ENCODE measurements at places on chromosomes 3 and 15. TPM values are rescaled to one million over a fixed set of nuclear protein-coding genes. Genes with fewer than 3 reads are reported as not detected.

DNA sequence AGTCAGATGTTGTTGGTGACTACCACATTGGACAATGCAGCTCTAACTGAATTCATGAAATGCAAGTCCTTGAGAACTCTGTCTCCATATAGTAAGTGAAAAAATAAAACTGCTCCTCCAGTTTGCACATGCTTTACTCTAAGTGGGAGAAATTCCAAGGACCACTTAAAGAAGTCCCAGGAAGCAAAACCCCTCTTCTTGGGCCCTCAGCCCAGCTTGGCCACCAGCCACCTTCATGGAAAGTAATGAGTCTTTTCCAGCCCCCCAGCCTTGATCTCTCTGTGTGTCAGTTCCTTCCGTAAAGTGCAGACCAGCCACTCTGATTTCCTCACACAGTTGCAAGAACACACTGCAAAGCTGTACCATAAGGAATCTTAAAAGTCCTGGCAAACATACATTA, 34.5 kb downstream of the DAPK2 start:
- H3K27me3 ChIP-seq: no peaks in the 10 kb centered on the region
- no peaks in the 10 kb centered on the region for H3K36me3 ChIP-seq
- peaks cover 18% of the 10 kb centered on the region for H3K4me1 ChIP-seq
- no peak overlapping the region for H3K27ac ChIP-seq
- no peak overlapping the region for H3K4me3 ChIP-seq

- no peak for DNase-seq
- H3K4me3 ChIP-seq: no peak overlapping the region
- no peaks in the 10 kb centered on the region for H3K36me3 ChIP-seq
- H3K4me1 ChIP-seq: no peaks in the 10 kb centered on the region
- no peak overlapping the region for H3K27ac ChIP-seq
These were observed 10.2 kb upstream of the DLG1 start for GRCh38 chr3:197308591-197308990.

DNA sequence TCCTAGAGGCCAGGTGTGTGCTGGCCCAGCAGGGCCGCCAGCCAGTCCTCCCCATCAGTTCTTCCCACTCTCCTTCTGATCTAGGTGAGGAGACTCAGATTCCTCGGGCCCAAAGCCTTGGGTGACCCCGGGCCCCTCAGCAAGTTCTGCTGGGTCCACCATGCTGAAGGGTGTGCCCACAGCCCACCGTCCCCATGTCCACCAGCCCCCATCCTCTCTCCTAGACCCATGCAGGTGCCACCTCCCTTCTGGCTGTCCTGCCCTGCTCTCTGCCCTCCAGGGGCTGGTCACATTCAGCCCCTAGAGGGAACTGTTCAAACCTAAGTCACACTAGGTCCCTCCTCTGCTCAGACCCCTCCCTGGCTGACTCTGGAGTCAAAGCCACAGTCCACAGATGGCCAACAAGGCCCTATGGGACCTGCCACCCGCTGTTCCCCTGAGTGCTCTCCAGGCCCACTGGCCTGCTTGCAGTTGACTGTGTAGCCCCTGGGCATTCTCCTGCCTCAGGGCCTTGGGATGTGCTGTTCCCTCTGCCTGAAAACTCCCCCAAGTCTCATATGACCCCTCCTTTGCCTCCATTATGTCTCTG, 878 bp upstream of the TLR9 start:
- no peaks in the 10 kb centered on the region for H3K4me1 ChIP-seq
- no peak for DNase-seq
- H3K36me3 ChIP-seq: peaks cover 35% of the 10 kb centered on the region
- no peak overlapping the region for H3K27ac ChIP-seq
- H3K27me3 ChIP-seq: no peaks in the 10 kb centered on the region

Gene CHRD
- 21.7 TPM for total RNA-seq

DNA sequence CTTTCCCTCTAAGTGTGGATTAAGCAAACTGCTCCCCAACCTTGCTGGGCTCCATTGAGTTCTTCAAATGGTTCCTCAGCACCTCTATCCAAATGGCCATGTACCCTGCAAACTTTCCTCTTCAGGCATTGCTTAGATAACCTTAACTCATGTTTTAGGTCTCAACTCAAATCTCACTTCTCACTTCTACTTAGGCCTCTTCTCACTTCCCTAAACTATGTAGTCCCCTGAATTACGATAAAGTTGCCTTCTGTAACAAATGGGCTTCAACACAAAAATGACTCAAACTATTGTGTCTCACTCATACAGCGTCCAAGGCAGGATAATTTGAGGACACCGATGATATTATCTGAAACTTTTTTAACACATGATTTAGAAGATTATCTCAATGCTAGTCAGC, 62.4 kb upstream of the STAC start:
- H3K27ac ChIP-seq: no peak overlapping the region
- no peak for DNase-seq
- H3K36me3 ChIP-seq: no peaks in the 10 kb centered on the region
- peaks cover 6% of the 10 kb centered on the region for H3K4me1 ChIP-seq
- no peaks in the 10 kb centered on the region for H3K27me3 ChIP-seq

DNA sequence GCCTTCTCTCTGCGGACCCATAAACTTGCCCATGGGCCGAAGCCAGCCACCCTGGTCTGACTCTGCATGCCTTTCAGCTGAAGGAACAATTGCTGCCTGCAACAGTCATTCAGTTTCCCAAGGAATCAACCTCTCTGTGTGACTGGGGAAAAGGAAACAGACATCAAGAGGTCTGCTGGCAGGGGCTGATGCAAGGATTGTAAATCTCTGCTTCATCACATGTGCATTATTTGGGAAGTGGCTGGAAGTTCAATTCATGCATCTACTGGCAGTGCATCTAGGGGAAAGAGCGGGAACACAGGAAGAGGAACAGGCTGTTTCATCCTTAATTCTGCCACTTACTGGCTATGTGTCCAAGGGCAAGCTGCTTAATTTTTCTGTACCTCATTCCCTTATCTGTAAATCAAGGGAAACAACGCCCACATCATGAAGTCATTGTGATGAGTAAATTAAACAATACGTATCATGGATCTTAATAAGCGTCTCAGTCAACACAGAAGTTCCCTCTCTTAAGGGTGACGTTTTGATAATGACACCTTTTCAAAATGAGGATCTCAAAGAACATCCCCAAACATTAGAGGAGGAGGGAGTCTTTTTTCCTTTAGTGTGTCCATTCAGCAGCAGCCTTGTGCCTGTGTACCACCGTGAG, 17.4 kb upstream of the ADPGK start:
- no peak overlapping the region for H3K4me3 ChIP-seq
- H3K36me3 ChIP-seq: no peaks in the 10 kb centered on the region
- peaks cover 2% of the 10 kb centered on the region for H3K27me3 ChIP-seq
- H3K27ac ChIP-seq: no peak overlapping the region
- DNase-seq: no peak
- H3K4me1 ChIP-seq: peaks cover 5% of the 10 kb centered on the region

DNA sequence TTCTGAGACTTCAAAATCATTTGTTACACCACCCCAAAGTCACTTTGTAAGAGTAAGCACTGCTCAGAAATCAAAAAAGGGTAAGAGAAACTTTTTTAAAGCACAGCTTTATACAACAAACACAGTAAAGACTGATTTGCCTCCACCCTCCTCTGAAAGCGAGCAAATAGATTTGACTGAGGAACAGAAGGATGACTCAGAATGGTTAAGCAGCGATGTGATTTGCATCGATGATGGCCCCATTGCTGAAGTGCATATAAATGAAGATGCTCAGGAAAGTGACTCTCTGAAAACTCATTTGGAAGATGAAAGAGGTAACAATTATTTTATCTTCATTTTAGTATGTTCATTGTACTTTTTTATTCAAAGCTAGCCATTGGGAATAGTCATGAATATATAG, 32.6 kb downstream of the BLM start:
- H3K27ac ChIP-seq: no peak overlapping the region
- H3K4me3 ChIP-seq: no peak overlapping the region

GRCh38 chr3:151477591-151478334, 16.9 kb upstream of the IGSF10 start:
- no peaks in the 10 kb centered on the region for H3K4me1 ChIP-seq
- no peak overlapping the region for H3K4me3 ChIP-seq
- no peak overlapping the region for H3K27ac ChIP-seq
- H3K36me3 ChIP-seq: no peaks in the 10 kb centered on the region
- H3K27me3 ChIP-seq: no peaks in the 10 kb centered on the region

- no peaks in the 10 kb centered on the region for H3K4me1 ChIP-seq
- no peaks in the 10 kb centered on the region for H3K27me3 ChIP-seq
- no peak for DNase-seq
- no peaks in the 10 kb centered on the region for H3K36me3 ChIP-seq
- no peak overlapping the region for H3K27ac ChIP-seq
These were observed 5.4 kb upstream of the TBC1D21 start for GRCh38 chr15:73867956-73868355.

DNA sequence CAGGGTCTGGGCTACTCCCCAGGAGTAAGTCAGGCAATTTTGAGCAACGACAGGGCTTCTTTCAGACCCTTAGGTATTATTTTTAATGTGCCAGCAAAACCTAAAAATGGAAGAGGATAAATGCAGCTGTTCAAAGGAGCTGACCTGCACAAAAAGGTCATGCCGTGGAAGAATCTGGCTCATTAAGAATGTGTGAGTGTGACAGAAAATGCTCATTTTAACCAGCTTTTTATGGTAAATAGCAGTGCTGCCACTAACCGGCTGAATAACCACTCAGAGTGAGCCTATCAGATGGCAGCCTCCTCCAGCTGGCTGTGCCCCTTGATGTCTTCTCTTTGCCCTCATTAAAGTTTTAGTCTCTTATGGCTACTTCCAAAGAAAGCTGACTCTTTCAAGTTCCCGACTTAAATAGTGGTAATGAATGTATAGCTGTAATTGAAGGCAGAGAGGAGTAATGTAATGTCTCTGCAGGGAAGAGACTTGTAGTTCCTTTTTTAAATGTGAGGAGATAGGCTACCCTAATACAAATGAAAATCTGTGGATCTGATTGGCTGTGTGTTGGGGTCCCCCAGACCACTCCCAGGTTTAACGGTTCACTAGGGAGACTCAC, 9.5 kb upstream of the FSTL1 start:
- no peaks in the 10 kb centered on the region for H3K27me3 ChIP-seq
- H3K4me1 ChIP-seq: no peaks in the 10 kb centered on the region
- no peak overlapping the region for H3K4me3 ChIP-seq
- no peak overlapping the region for H3K27ac ChIP-seq
- no peaks in the 10 kb centered on the region for H3K36me3 ChIP-seq

DNA sequence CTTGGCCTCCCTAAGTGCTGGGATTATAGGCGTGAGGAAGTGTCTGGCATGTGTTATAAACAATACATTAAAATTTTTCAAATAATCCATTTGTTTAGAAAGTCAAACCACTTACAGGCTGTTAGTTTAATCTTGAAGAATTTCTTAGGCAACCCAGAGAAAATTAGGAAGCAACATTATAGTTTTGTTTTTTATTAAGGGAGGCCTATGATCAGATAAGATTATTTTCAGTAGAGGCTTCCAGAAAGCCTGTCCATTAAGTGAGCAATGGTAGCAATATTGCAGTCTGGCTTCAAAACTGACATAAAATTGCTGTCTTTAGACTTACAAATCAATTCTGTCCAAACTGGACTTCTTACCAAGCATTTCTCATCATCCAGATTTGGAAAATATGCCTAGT, 49.6 kb downstream of the CD47 start:
- DNase-seq: no peak
- H3K36me3 ChIP-seq: no peaks in the 10 kb centered on the region
- H3K27me3 ChIP-seq: no peaks in the 10 kb centered on the region
- H3K27ac ChIP-seq: no peak overlapping the region

GRCh38 chr15:89077750-89078149, 10.5 kb upstream of the ABHD2 start:
- no peak for DNase-seq
- H3K27me3 ChIP-seq: no peaks in the 10 kb centered on the region
- H3K36me3 ChIP-seq: no peaks in the 10 kb centered on the region

- no peaks in the 10 kb centered on the region for H3K36me3 ChIP-seq
- H3K27me3 ChIP-seq: no peaks in the 10 kb centered on the region
- H3K4me3 ChIP-seq: no peak overlapping the region
- H3K4me1 ChIP-seq: no peaks in the 10 kb centered on the region
These were observed 12.6 kb downstream of the CD86 start for GRCh38 chr3:122067588-122068240.

Gene ROBO1
- total RNA-seq: 5.8 TPM

- peaks cover 3% of the 10 kb centered on the region for H3K36me3 ChIP-seq
- H3K27ac ChIP-seq: no peak overlapping the region
- H3K4me3 ChIP-seq: no peak overlapping the region
These were observed 27.2 kb upstream of the CFAP44 start for GRCh38 chr3:113468539-113468938.

Gene CLDN18
- not detected for total RNA-seq

DNA sequence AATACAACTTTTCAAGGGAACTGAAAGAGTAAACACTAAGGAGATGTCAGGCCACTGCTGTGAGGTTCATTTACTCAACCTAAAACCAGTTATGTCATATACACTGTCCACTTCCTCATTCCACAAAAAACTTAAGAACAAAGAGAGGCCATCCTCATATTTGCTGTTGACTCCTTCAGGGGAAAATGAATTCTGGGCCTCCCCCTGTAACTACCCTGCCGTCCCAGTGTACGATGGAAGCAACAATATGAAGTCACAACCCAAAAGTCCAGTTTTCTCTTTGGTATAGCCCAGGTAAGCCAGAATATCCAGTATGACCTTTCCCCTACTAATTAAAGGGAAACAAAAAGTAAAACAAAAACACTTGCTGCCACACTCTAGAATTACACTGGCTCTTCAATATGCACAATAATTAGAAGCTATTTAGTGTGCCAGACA, 16.2 kb downstream of the CEP152 start:
- no peaks in the 10 kb centered on the region for H3K36me3 ChIP-seq
- DNase-seq: no peak
- H3K4me1 ChIP-seq: no peaks in the 10 kb centered on the region
- peak overlapping the region; percentile 62 for H3K27ac ChIP-seq
- no peak overlapping the region for H3K4me3 ChIP-seq

GRCh38 chr15:75112278-75112847, 89.0 kb downstream of the PPCDC start:
- no peaks in the 10 kb centered on the region for H3K36me3 ChIP-seq
- no peaks in the 10 kb centered on the region for H3K27me3 ChIP-seq
- DNase-seq: no peak
- H3K4me1 ChIP-seq: no peaks in the 10 kb centered on the region

Gene CLSTN2
- 0.09 TPM for total RNA-seq

- peak; percentile 25 for DNase-seq
- no peaks in the 10 kb centered on the region for H3K27me3 ChIP-seq
- no peak overlapping the region for H3K4me3 ChIP-seq
- no peaks in the 10 kb centered on the region for H3K36me3 ChIP-seq
- peaks cover 21% of the 10 kb centered on the region for H3K4me1 ChIP-seq
- no peak overlapping the region for H3K27ac ChIP-seq
These were observed 93.0 kb downstream of the CPN2 start for GRCh38 chr3:194257916-194258668.

GRCh38 chr15:70933411-70933810, 40.8 kb downstream of the LRRC49 start:
- H3K27me3 ChIP-seq: no peaks in the 10 kb centered on the region
- H3K27ac ChIP-seq: no peak overlapping the region
- no peaks in the 10 kb centered on the region for H3K4me1 ChIP-seq
- no peak overlapping the region for H3K4me3 ChIP-seq
- DNase-seq: no peak
- H3K36me3 ChIP-seq: no peaks in the 10 kb centered on the region

Gene TRH
- not detected for total RNA-seq

Gene CD200R1L
- total RNA-seq: not detected

- H3K27me3 ChIP-seq: no peaks in the 10 kb centered on the region
- DNase-seq: no peak
- no peaks in the 10 kb centered on the region for H3K4me1 ChIP-seq
- H3K4me3 ChIP-seq: no peak overlapping the region
- H3K36me3 ChIP-seq: peaks cover 29% of the 10 kb centered on the region
These were observed 38.8 kb downstream of the PIGB start for GRCh38 chr15:55357774-55358173.

GRCh38 chr3:4491855-4492207, 1.3 kb upstream of the ITPR1 start:
- peaks cover 19% of the 10 kb centered on the region for H3K4me1 ChIP-seq
- no peaks in the 10 kb centered on the region for H3K27me3 ChIP-seq
- no peak overlapping the region for H3K27ac ChIP-seq
- peaks cover 1% of the 10 kb centered on the region for H3K36me3 ChIP-seq
- no peak for DNase-seq

Measured in liver (tissue), 10 donors.